ENCODE measurements at places on chromosomes 7 and 10. TPM values are rescaled to one million over a fixed set of nuclear protein-coding genes. Genes with fewer than 3 reads are reported as not detected.

POLD2 gene
- total RNA-seq = 77.5 TPM

NUTM2A gene
- 0.14 TPM for total RNA-seq

DMBT1 gene
- total RNA-seq = not detected

SKIDA1 gene
- 0.72 TPM for total RNA-seq

TFR2 gene
- 0.43 TPM for total RNA-seq

CTAGE15 gene
- total RNA-seq = not detected

CPXM2 gene
- 13.5 TPM for total RNA-seq

IL2RA gene
- total RNA-seq = not detected

ANKRD30A gene
- total RNA-seq = not detected

DYNC1I1 gene
- 4.0 TPM for total RNA-seq

IGF2BP3 gene
- 196 TPM for total RNA-seq

SBDS gene
- 103 TPM for total RNA-seq

MNX1 gene
- total RNA-seq = not detected

TAX1BP1 gene
- total RNA-seq = 87.8 TPM

PLXDC2 gene
- 1.5 TPM for total RNA-seq

Measured in thoracic aorta endothelial cell (primary cell).